ENCODE measurements at places on chromosomes 13 and 19. TPM values are rescaled to one million over a fixed set of nuclear protein-coding genes. Genes with fewer than 3 reads are reported as not detected.

The OR4F17 gene
- total RNA-seq: not detected

The CXCL17 gene
- total RNA-seq: not detected

The IGFL3 gene
- not detected for total RNA-seq

The MISP gene
- 0.41 TPM for total RNA-seq

The C1QTNF9B gene
- 0.41 TPM for total RNA-seq

The MTUS2 gene
- total RNA-seq: 7.3 TPM

The PABPC3 gene
- 0.41 TPM for total RNA-seq

The DACH1 gene
- total RNA-seq: 14.7 TPM

The ZNF763 gene
- total RNA-seq: 4.5 TPM

The DPP9 gene
- total RNA-seq: 7.7 TPM

The ADGRL1 gene
- 41.6 TPM for total RNA-seq

The ARHGAP45 gene
- 1.2 TPM for total RNA-seq

The ZBTB32 gene
- total RNA-seq: not detected

The C2CD4C gene
- 20.8 TPM for total RNA-seq

The HSD17B14 gene
- total RNA-seq: 1.2 TPM

All from frontal cortex (tissue), 4 donors.